Stimulated activated CD4-positive, alpha-beta T cell treated with anti-CD3 and anti-CD28 coated beads, Interleukin-15, amount 100 ng/mL, for 48 hours (primary cell): ENCODE measurements at places on chromosomes 13 and 19.

GRCh38 chr13:20473139-20473538, 52.5 kb downstream of the CRYL1 start:
- no peak for DNase-seq

DNA sequence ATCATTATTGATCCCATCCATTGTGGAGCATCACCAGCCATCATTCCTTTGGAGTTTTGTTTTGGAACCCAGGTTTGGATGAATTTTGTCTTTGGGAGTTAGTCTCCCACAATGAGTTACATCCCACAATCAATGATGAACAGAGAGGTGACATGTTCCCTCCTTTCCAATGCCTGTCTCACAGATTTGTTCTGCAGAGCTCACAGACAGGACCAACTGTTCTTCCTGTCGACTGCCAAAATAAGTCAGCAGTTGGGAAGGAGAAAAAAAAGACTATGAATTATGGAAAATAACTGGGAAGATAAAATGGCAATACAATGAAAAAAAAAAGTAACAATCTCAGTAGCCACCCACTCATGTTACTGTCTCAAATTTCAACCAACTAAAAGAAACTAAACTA, 489.1 kb downstream of the MYO16 start:
- DNase-seq, result no peak

GRCh38 chr13:22848539-22849052, 332.2 kb upstream of the SGCG start:
- DNase-seq, result no peak

DNA sequence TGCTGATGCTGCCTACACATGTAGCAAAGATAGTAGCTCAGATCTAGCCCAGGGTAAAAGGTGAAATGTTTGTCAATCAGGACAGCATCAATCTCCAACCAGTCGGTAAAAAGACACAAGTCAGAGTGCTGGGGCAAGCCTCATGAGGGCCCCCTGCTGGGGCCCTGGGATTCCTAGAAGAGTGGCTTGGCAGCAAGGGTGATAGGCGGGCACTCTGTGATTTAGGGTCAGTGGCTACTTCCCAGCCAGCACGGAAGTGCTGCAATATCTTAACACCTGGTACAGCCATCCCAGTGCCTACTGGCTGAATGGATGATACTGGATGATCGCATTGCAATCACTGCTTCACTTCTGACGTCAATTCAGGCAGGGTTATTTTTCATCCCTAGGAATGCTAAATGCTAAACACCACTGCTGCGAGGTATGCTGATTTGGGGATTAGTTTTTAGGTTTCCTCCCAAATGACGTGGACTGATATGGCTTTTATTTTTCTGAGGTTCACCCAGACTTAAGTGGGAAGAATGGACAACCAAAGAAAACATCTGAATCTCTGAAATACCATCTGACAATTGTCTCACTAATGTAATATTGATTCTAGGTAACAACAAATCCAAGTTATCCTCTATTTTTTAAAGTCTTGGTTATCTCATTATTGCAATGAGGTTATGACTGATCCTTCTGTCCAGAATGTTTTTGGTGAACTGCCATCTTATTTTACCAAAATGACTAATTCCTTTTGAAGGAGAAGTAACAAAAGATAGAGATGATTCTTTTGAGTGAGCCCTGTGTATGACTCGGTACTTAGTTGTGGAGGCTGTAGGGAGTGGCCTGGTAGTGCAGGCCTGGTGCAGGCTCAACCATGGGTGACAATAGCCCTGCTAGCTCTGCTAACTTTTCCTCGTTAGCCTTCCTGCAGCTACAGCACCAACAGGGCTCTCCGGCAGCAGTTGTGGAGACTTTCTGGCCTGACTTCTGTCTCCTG, 432.5 kb downstream of the FGF9 start:
- DNase-seq, result no peak

GRCh38 chr13:108433976-108434755, 164.6 kb downstream of the TNFSF13B start:
- no peak for DNase-seq

DNA sequence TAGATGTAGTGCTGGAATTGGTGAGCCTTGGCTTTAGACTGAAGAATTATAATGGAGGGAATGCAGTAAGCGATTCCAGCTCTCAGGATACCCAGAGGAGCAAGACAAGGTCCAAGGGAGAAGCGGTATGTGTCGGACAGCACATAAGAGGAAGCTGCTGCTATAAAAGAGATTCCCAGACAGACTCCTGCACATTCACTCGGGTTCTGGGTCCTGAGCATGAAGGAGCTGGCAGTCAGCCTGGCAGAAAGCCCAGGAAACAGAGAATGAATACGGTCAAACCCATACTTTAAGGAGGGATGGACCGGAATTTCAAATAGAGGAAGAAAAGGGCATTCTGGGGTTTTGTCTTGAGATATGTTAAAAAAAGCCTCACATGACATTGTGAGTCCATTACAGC, 308.3 kb downstream of the DNAJC15 start:
- no peak for DNase-seq
